ENCODE measurements at places on chromosomes 1 and 21.

DNA sequence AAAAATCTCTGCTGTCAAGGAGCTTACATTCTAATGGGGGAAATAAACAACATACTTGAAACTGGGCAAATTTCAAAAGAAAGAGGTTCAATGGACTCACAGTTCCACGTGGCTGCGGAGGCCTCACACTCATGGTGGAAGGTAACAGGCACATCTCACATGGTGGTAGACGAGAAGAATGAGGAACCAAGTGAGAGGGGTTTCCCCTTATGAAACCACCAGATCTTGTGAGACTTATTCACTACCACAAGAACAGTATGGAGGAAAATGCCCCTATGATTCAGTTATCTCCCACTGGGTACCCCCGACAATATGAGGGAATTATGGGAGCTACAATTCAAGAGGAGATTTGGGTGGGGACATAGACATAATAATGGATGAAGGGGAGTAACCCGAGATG, 226.4 kb downstream of the ZP4 start:
- no peak for DNase-seq

DNA sequence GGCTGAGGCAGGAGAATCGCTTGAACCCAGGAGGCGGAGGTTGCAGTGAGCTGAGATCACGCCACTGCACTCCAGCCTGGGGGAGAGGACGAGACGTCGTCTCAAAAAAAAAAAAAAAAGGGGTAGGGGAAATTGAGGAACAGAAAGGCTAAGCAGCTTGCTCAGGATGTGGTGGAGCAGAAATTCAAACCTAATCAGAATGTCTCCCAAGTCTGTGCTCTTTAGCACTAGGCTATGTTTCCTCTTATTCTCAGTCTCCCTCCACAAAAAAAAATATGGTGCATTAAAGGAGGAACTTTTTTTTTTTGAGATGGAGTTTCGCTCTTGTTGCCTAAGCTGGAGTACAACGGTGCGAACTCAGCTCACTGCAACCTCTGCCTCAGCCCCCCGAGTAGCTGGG, 114.2 kb downstream of the SLC16A1 start:
- DNase-seq = no peak

DNA sequence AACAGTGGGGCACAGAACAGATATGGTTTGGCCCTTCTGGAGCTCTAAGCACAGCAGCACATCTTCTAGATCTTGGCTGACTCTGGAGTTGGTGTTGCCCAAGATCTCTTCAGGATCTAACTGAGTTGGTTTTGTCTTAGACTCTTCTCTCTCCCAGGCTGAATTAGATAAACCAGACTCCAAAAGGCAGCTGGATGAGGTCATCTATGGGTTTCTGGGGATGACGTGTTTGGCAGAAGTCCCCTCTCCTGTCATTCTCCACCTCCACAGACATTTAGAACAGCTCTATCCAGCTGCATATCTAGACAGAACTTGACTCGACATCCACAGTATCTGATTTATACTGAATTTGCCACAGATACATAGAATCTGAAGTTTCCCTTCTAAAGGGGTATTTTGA, 75.3 kb downstream of the ST6GALNAC5 start:
- no peak for DNase-seq

- no peak for DNase-seq
These were observed 72.4 kb upstream of the POU3F1 start for GRCh38 chr1:38118976-38119375.

GRCh38 chr21:44074315-44074958, 32.8 kb upstream of the PWP2 start:
- DNase-seq = no peak

DNA sequence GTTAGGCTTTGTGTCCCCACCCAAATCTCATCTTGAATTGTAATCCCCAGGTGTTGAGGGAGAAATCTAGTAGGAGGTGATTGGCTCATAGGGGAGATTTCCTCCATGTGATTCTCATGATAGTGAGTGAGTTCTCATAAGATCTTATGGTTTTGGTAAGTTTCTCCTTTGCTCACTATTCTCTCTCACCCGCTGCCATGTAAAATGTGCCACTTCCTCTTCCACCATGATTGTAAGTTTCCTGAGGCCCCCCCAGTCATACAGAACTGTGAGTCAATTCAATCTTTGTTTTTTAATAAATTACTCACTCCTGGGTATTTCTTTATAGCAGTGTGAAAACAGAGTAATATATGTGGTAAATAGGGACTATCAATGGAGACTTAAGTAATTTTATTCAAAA, 434.5 kb upstream of the OLFM3 start:
- no peak for DNase-seq
